Occipital lobe (tissue), 3 donors: ENCODE measurements at places on chromosomes 11 and 22. TPM values are rescaled to one million over a fixed set of nuclear protein-coding genes. Genes with fewer than 3 reads are reported as not detected.

DNA sequence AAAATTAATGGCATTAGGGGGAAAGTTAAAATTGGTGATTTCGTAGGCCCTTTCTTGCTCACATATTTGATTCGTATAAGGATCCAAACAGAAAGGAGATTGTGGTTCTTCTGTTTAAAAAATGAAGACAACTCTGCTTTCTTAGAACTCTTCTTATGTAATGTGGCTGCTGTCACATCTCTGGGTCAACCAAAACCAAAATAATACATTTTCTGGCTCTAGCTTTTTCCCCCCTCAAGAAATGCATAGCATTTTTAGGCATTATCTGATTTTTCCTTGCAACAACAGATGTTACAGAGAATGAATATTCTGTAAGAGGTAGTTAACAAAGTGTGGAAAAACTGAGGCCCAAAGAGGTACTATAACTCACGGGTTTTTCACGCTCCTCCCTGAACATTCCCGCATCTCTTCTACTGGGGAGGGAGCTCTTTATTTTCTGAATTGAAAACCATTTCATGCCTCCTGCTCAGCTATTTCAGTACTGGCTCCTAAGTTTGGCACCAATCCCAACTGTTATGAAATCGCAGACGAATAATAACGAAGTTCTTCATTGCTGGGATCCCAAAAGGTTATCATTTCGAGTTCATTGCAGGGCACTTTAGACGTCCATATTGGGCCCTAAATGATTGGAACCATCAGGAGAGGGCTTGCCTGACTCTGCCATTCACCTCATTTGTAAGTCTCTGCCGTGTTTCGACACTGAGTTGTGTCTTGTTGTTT, 17.1 kb downstream of the GRAP2 start:
- no peak for DNase-seq

GRCh38 chr11:92391808-92392207, 167.2 kb downstream of the FAT3 start:
- DNase-seq, result no peak

GRCh38 chr11:76567261-76567660, 103.3 kb downstream of the LRRC32 start:
- no peak for DNase-seq

DNA sequence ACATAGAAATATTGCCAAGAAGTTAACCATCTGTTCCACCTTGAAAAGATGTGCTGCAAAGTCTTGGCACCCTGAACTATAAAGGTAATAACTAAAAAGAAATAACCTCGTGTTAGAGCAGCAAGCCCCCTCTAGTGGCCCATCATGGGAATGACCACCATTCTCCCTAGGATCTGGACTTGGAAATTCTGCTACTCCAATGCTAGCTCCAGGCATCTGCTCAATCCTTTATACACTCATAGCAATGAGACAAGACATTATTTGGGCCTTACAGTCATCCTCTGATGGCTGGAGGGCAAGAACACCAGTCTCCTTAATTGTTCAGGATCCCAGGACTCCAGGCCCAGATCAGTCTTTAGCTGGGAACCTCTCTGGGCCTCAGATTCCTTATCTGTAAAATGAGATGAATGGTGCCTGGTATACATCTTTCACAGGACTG, 76.0 kb downstream of the CWC15 start:
- peak; percentile 20 for DNase-seq

DNA sequence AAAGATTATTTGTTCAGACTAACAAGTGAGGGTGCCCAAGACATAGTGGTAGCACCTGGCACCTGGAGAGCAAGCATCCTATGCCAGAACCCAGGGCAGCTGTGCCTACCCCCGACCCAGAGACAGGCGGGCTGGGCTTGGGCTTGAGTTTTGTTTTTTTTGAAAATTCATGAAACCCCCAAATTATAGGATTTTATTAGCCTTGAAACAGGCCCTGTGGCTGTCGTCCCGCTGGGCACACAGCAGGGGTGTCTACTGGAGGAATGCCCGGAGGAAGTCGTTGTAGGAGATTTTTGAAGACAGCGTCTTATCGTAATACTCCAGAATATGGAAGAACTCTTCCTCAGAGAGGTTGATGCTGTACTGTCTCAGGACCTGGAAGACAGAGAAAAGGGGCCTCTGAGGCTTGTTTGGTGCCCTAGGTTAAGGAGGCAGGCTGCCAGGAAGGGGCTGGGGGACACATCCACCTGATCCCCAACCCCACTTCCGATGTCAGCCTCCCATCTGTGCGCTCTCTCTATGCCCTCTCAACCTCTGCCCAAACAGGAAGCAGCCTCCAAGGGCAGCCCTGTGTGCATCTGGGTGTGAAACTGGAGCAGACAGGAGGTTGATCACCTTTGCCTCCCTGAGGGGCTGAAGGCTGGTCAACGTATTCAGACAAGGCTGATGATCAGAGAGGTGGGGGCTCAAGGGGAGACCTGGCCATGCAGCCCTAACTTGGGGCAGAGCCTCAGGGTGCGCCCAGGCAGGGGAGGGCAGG, 117.0 kb downstream of the MPPED1 start:
- no peak for DNase-seq

GRCh38 chr22:38062791-38063190, 5.6 kb downstream of the PICK1 start:
- DNase-seq, result peak; percentile 55

Gene SOX10
- total RNA-seq, result 1.9 TPM

GRCh38 chr11:3037040-3037944, 19.9 kb downstream of the CARS1 start:
- peak; percentile 68 for DNase-seq

- DNase-seq, result no peak
Observed at GRCh38 chr11:83158357-83158786, 1.4 kb downstream of the PCF11 start.

DNA sequence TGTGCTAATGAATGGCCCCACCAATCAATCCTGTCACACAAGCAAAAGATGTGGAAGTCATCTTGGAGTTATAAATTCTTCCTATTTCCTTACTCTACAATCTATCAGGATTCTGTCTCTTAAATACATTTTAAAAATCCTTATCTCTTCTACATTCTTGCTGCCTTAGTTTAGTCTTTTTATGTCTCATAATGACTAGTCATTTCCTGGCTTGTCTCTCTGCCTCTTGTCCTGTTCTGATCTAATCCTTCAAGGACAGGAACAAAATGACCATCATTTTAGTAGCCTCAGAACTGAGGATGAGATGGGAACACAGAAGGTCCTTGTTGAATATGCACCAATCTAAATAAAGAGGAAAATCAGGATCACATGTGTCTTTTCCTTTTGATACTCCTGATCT, 56.6 kb upstream of the LIN7C start:
- no peak for DNase-seq

Gene MRGPRG
- not detected for total RNA-seq

Gene MAFF
- 3.1 TPM for total RNA-seq

DNA sequence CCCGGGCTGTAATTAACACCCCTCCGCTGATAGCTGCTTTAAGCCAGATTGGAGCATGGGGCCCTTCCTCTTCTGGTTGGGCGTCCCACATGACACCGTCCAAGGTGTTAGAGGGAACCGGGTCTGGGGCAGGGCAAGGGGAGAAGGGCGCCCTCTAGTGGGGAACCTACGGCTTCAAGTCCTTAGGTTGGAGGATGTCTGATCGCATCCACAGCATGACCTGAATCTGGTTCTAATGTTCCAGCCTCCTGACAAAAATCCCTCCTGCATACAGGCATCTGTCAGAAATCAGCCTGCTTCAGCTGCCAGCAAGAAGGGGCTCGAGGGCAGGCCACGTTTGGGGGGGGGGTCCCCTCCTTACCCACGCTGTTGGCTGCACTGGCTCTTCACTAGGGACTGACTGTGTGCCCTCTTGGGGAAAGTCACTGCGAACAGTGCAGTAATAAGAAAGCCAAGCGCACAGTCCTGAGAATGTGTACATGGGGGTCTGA, 94.2 kb upstream of the TBCEL start:
- DNase-seq, result no peak

Gene OR8G1
- total RNA-seq, result not detected

Gene CST6
- not detected for total RNA-seq

GRCh38 chr11:1005928-1006327, 30.6 kb downstream of the MUC6 start:
- DNase-seq, result no peak

Gene PHLDA2
- not detected for total RNA-seq

DNA sequence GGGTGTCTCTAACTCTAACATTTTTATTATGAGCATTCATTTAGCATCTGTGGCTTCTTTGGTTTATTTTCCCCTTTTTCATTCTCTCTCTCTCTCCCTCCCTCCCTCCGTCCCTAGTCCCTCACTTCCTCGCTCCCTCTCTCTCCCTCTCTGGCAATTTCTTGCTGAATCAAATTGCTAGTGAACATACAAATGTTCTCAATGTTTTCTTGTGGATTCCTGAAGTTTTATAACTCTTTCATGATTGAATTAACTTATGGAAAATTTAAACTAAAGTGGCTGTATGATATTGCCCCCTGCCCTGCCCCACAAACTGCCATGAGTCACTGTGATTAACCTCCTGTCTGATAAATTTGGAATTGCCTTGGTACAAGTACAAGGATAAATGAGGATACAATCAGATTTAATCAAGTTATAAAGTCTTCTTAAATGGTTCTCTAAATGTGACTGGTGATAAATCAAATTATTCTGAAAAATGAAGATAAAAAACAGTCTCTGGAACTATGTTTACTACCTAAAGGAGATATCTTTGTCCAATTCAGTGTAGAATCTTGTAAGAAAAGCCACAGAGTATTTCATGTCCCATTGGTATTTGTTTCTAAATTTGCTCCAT, 143.0 kb upstream of the PDGFD start:
- DNase-seq, result no peak

GRCh38 chr11:56637500-56637899, 4.7 kb downstream of the OR5AP2 start:
- DNase-seq, result no peak

DNA sequence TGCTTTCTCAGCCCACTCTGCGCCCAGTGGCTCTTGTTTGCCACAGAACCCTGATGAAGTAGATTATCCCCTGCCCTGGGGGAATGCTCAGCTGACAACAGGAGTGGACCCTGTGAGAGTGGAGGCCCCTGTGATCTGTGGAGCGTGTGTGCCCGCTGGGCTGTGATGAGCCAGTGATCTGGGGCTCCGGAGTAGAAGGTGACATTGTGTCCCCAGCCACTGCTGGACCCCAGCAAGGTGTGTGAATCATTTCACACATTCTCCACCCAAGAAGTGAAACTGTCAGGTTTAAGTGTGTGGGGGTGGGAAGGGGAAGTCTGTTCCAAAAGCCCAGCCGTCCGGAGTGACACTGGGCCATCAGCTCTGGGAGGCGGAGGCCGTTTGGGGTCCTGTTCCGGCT, 33.1 kb upstream of the GRAMD4 start:
- DNase-seq, result no peak

DNA sequence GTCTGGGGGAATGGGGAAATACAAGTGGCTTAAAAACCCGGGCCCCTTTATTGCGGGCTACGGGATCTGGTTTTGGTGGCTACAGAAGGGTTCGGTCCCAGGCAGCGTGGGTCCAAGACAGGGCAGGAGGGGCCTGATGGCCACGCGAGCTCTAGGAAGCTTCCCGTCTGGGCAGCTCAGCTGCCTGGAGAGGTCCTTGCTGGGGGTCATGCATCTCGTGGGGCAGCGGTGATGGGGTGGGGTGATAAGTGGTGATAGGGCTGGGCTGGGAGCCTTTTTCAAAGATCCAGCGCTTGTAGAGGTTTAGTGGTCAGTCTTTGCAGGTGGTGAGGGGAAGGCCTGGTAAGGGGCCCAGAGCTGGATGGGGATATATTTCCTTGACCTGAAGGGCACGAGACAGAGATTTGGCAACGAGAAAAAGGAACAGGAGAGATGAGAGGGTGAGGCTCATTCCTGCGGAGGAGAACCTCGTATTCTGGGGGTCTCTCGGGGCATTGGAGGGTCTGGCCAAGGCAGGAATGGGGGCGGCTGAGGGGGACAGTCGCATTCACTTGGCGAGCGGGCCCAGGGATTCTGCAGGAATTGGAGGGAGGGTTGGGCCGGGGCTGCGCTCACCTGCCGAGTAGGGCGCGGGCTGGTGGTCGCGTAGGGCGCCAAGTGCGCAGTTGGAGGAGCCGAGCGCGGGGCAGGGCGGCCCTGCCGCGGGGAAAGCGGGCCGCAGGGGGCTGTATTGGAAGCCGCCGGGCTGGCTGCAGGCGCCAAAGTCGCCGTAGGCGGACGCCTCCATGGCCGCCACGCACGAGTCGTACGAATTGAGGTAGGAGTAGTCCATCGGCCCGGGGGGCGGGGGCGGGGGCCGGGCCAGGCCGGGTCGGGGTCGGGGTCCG, 560 bp downstream of the PHOX2A start:
- DNase-seq, result no peak

GRCh38 chr22:48563966-48564330, 1263.7 kb downstream of the BRD1 start:
- no peak for DNase-seq

GRCh38 chr22:45009606-45010531, at the start of gene PHF21B:
TSS of gene PHF21B (minus strand) at chr22:45010005. CDS start at chr22:45009549, 456 bp downstream.
- DNase-seq, result peak; percentile 50

- DNase-seq, result no peak
Observed at GRCh38 chr11:134639586-134640330, 227.7 kb upstream of the B3GAT1 start.

- no peak for DNase-seq
Observed at GRCh38 chr11:64686466-64687170, 36.4 kb downstream of the NRXN2 start.

GRCh38 chr11:120801801-120802689, 221.9 kb upstream of the TBCEL start:
- peak; percentile 36 for DNase-seq

- no peak for DNase-seq
Observed at GRCh38 chr11:123104697-123105096, 42.8 kb upstream of the HSPA8 start.
